ENCODE measurements at places on chromosomes 2 and 18.

- no peak for DNase-seq
Observed at GRCh38 chr2:193141-193671, 70.6 kb downstream of the SH3YL1 start.

- DNase-seq, result no peak
Observed at GRCh38 chr2:241158546-241158900, 8.3 kb downstream of the PPP1R7 start.

DNA sequence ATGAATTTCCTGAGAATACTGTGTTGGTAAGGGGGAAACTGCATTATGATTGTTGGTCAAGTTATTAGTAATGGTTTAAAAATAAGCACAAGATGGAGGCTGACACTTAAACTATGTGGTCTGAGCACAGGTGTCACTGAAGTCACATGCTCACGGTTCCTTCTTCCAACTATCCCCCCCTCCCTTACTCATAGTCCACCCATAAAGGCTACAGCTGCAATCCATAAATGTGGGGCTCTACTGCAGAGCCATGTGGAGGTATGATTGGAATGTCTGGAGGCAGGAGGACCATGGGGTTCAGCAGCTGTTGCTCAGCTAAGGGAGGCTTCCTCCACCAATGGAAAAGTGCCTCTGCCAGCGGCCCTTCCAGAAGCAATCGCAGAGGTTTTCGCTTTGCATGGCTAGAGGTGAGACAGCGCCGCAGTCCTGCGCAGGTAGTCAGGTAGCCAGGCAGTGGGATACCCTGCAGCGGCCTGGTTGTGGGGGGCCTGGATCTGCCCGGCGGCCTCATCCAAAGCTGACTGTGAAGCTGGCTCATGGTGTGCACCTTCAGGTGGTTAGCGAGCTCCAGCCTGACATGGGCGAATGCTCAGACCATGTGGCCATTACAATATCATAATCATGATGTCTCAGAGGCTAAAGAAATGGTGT, 249.6 kb downstream of the DCDC2C start:
- DNase-seq, result no peak

DNA sequence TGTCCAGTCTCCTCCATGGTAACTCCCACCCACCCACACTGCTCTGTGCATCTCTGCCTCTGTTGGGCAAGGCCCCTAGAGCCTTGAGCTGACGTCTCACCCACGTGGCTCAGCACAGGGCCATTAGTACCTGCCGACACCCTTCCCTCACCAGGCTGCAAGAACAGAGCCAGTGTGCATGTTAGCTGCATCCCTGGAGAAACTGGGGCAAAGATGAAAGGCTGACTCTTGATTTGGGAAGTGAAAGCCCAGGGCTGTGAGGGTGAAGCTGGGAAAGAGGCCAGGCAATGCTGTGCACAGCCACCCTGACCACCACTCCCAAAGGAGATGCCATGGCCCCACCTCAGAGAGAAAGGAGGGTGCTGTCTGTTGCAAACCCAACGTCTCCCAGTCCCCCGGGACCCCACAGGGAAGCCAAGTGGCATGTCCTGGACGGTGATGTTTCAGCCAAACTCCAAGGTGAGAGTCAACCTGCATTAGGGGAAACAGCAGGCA, 20.0 kb upstream of the HPCAL1 start:
- no peak for DNase-seq
